Fibroblast of mammary gland (primary cell): ENCODE measurements at places on chromosomes 1 and 21.

DNA sequence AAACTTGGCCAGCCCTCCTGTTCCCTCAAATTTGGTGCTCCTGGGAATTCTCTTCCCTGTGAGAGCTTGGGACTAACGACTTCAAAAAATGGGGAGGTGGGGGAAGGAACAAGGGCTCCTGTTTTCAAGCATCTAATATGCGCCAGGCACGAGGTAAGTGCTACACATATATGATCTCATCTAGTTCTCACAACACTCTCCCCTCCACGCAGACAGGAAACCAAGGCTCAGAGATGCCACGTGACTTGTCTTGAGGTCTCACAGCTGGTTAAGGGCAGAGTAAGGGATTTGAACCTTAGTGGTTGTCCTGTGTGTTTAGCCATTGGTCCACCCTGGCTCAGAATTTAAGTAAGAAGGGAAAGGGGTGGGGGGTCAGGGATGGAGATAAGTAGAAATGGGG lies 125.9 kb downstream of the DMRTB1 start:
- DNase-seq, result peak; percentile 17

DNA sequence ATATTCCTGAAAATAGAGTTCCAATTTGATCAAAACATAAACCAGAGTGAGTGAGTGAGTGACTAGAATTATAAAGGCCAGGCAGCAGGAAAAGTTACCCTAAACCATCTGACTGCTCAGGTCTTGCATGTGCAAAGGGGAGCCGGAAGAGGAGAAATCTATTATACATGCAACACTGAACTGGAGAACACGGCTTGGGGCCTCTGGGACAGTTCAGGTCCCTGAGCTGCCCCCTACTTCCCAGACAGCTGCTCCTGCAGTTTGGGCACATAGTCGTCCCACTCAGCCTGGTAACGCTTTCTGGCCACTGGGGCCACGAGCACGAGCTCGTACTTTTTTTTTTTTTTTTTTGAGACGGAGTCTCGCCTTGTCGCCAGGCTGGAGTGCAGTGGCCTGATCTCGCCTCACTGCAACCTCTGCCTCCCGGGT lies 40.1 kb downstream of the PTPRC start:
- DNase-seq, result no peak

DNA sequence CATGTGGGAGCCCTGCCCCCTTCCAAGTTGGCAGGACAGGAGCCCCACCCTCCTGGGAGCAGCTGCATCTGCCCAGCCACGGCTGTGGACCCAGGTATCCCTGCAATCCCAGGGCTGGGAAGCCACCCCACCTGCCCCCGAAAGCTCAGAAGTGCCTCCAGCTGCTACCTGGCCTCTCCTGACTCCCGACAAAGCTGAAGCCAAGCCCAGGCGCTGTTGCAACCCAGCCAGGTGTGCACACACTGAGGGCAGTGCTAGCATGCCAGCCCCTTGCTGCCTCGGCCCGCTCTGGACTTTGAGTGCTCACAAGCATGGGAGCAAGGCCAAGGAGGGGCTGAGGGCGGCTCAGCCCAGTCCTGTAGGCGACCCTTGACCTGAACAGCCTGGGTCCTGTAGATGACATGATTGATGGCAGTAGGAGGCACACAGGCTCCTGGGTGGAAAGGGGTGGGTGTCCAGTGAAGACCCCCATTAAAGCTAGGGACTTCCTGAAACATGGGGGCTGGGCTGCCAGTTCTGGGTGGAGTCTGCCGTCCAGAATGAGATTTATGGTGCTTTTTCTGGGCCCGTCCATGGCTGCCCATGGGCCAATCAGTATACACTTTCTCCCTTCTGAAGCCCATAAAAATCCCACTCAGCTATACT lies 2.8 kb upstream of the SSU72 start:
- DNase-seq, result no peak

DNA sequence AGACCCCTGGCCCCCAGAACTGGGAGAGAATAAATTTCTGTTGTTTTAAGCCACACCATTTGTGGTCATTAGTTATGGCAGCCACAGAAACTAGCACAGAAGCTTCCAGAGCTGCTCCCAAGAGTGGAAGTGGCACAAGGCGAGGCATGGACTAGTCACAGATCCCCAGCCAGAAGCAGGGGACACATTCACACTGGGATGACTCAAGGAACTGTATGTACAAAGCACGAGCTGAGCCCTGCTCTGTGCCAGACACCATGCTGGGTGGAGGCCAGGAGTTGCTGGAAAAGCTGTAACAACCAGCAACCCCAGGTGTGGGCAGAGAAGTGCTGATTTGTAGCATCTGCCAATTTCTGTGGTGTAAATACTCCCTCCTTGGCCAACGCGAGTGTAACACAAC lies 55.6 kb downstream of the TCP10L start:
- peak; percentile 25 for DNase-seq

- no peak for DNase-seq
Measured at GRCh38 chr1:24475700-24476099, 26.9 kb upstream of the RCAN3 start.

- DNase-seq, result peak; percentile 36
Measured at GRCh38 chr21:43956670-43957035, 55.5 kb upstream of the TRAPPC10 start.

DNA sequence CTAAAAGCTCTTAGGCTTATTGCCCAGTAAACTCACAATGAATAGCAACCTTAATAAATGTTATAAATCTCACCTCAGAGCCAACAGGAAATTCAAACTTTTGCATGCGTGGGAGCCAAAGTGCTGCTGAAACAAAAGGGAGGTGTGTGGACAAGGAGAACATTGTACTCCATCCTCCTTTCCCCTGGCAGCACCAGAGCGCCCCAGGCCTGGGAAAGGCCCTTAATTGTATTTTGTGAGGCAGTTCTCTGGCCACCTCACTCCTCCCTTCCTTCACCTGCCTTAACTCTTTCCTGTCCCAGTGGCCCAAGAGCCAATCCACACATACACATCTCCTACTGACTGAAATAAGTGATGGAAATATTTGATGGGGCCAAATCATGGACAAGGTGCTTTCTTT lies 648.5 kb downstream of the LMO4 start:
- DNase-seq, result no peak

DNA sequence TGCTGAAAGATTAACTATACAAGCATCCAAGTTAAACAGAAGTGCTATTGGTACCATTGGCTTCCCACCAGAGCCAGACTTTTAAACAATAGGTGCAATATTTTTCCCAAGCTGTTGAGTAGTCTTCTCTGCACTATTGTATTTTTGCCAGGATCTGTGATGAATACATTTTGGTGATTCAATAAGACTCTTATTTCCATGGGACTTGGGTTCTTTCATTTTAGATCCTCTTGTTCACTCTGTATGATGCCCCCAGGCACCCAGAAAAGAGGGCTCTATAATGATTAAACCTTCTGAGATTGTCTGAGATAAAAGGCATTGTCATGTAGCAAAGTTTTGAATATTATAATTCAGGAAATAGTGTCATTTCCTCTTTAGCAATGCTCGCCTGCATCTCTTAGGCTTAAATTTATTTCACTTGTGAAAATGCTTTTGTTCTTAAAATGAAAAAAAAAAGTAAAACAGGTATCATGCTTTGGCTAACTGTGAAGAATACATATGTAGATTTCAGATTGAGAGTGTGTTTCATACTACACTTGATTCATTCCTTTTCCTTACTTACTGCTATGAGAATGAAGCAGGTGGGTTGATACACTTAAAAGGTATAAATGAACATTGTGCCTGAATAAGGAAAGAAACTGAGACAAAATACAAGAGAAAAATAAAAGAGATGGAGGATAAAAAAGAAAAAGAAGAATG lies 275.0 kb downstream of the HMCN1 start:
- peak; percentile 49 for DNase-seq

- DNase-seq, result no peak
Measured at GRCh38 chr1:46215504-46215903, 12.4 kb downstream of the LURAP1 start.

GRCh38 chr21:20631633-20632032 lies 366.6 kb upstream of the NCAM2 start:
- DNase-seq, result no peak

DNA sequence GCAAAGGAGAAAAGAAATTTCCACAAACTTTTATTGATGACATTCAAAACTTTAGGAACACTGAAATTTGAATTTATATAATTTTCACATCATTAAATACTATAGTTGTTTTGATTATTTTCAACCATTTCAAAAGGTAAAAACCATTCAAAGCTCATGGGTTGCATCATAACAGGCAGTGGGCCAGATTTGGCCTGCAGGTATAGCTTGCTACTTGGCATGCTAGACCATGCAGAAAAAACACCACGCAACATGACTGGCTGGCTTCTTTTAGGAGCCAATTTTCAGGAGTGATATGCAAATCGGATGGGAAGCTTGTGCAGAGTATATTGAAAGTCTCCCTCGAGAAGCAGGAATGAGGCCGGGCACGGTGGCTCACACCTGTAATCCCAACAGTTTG lies 144.8 kb downstream of the GLUL start:
- DNase-seq, result no peak

DNA sequence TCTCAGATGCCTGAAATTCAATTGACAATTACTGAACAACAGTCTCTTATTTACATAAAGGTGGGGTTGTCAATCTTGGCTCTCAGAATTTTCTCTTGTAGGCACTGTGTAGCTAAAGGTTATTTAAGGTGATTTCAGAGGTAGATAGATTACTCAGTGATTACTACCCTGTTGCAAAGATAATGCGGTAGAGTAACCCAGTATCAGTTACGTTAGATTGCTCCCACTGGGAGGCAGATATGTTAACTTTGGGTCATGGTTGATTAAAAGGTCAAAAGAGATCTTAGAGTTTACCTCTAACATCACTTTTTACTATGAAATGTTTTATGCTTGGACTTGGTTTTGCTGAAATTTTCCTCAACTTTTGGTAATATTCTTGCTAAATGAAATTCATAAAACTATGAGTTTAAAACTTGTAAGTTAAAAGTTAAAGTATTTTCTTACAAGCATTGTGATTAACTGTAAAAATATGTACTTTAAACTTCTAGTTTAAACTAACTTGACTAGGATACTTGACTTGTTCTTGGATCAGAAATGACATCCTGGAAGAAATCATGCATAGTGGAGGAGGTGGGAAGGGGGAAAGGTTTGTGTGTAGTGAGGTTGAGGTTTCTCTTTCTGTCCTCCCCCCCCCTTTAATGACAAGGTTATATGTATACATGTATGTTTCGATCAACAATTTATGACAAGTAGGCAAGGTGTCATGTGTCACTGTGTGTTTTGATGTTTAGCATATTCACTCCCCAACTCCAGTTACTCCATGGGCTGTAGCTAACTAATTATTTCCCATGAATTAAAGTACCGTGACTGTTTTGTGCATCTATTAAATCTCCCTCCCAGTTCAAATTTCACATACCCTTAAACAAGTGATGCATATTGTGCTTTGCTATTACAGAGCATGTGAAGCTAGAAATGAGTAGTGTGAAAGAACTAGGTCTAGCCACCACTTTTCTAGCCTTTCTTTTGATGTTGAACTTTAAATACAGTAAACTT lies 2.9 kb downstream of the LAMC1 start:
- DNase-seq, result peak; percentile 35

- DNase-seq, result no peak
Measured at GRCh38 chr1:5566924-5567323, 425.3 kb downstream of the NPHP4 start.

DNA sequence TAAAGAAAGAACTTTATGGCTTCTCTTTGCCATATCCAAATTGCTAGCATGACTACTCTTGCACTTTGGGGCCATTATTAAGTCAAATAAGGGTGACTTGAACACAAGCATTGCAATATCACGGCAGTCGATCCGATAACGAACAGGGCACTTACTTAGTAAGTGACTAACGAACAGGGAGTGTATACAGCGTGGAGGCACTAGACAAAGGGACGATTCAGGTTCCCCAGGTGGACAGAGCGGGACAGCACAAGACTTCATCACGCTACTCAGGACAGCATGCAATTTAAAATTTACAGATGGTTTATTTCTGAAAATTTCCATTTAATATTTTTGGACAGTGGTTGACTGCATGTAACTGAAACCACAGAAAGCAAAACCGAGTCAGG lies 5.4 kb upstream of the PITHD1 start:
- no peak for DNase-seq

DNA sequence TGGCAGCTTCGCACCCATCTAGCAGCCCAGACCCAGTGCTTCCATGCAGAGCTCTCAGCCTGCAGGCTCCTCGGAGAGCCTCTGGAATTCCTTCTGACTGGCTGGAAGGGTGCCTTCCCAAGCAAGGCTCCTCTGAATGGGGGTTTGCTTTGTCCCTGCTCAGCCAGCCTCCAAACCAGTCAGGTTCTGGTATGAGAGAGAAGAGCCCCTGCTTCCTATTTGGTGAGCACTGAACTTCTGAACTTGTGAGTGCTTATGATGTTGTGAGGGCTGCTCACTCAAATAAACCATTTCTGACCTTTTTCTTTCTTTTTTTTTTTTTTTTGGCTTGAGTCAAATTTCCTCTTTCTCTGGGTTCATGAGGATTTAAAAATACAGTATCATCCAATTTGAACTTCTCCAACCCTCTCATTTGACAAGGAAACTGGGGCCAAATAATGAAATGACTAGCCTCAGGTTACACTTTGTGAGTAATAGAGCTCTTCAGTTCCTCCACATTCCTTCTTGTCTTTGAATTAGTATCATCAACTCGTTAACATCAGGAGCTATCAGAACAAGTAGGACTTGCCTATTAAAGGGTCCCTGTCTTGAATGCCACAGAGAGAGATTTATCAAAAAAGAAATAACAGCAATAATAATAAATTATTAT lies 39.6 kb downstream of the GFI1 start:
- DNase-seq, result no peak

DNA sequence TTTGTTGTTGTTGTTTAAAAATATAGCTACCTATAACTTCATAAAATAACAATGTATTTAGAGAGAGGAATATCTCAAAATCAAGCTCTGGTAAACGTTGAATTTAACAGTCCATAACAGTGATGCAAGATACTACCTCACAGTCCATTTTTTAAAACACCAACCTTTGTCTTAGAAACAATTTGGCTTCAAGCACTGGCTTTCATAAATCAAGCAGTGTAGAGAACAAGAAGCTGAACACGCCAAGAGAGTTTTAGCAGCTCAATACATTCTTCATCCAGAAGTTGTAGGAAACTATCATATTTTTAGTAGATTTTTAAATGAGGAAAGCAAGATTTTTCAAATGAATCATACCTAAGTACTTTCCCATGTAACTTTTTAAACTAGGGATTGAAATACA lies 334.3 kb upstream of the ADAMTS5 start:
- peak; percentile 82 for DNase-seq

DNA sequence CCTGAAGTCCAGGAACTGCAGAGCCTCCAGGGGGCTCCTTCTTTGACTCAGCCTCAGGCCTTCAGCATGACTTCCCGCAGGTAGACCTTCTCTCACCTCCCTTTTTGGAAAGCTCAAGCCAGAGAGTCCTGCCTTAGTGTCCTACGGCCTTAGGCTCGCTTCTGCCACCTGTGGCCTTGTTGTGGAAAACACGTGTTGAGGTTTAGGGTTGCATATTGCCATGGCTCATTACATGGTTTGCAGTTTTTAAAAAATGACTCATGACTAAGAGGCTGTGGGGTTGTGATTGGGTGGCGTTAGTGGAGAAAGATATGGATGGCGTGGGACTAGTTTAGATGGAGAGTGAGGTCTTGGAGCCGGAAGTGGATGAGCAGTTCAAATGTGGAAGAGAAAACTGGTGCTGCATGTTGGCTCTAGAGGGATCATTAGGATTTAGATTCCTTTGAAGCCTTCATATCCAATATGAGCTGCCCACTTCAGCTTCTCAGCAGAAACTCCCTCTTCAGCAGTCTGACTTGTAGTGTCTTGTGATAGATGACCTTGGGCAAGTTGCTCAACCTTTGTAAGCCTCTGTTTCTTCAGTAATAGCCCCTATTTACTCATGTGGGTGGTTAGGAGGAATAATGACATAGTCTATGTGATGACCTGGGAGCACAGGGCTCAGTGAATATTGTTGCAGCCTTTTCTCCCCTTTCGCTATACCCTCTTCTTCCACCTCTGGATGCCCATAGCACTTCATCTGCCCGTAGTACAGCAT lies 6.5 kb upstream of the FGGY start:
- peak; percentile 71 for DNase-seq
